ENCODE measurements at places on chromosomes 16 and 17.
A peak's percentile ranks its signal among the peaks of the same experiment; 100 is the strongest.

GRCh38 chr16:282491-282890, 473 bp upstream of the PDIA2 start:
- no peak for DNase-seq

DNA sequence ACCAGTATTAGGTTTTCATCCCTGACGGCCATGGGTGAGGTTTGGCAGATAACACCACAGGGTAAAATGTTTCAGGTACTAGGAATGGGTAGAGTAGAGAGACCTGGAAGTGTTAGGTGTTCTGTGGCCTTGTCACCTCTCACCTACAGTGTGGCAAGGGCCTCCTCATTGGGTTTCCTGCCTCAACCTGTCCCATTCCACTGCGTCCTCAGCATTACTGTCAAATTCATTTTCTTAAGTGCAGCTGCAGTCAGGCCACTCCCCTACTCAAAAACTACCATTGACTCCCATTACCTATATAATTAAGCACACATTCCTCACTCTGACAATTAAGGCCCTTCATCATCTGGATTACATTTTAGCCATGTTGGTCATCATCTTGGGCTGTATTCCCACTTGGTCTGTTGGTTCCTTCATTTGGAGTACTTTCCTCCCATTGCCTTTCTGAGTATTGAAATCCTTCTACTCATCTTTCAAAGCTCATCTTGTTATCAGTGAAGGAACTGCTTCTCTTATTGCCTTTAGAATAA, 64.5 kb downstream of the NUP88 start:
- no peak for DNase-seq

DNA sequence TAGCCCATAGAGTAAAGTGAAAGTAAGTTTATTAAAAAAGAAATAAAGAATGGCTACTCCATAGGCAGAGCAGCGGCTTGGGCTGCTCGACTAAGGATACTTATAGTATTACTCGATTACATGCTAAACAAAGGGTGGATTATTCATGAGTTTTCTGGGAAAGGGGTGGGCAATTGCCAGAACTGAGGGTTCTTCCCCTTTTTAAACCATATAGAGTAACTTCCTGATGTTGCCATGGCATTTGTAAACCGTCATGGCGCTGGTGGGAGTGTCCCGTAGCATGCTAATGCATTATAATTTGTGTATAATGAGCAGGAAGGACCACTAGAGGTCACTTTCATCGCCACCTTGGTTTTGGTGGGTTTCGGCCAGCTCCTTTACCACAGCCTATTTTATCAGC, 13.3 kb upstream of the GAS7 start:
- DNase-seq = no peak

- no peak for DNase-seq
Measured at GRCh38 chr17:65902831-65903522, 289.0 kb downstream of the CEP112 start.

GRCh38 chr16:18804540-18804939, 3.2 kb upstream of the ARL6IP1 start:
- DNase-seq = no peak

DNA sequence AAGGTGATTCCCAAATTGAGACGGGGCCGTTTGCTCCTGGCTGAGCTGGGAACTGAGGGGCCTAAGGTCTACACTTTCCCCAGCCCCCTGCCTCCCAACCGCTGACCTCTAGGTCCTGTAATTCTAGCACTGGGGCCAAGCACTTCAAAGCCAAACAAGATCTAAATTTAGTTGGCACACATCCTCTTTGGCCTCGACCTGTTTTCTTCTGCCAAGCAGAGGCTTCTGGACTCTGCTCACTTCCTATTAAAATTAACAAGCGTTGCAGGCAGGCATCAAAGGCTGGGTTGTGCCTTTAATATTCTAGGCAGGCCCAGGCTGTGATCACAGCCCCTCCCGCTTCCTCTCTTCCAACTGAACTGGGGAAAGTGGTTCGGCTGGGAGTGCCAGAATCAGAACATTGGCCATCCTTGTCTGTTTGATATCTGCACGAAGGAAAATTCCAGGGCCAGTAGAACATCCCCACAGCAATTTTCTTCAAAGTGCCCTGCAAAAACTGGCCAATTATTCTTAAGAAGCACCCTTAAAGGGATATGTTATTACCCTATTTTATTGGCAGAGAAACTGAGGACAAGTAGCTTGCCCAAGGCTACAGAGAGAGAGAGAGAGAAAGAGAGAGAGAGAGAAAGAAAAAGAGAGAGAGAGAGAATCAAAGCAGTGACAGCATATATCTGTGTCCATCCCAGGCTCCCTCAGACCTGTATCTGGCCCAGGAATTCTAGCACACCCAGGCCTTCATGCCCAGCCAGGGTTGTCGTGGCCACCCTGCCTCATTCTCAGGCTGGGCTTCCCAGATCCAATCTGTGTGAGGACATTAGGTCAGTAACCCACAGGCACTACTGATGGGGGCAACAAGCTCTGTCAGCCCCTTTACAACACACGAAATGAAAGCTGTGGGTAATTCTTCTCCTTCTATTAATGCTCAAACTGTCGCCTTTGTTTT, 12.8 kb upstream of the MT4 start:
- DNase-seq = peak; percentile 22

- no peak for DNase-seq
Measured at GRCh38 chr17:81067391-81067811, 32.5 kb downstream of the BAIAP2 start.

- DNase-seq = peak; percentile 90
Measured at GRCh38 chr16:89155184-89155679, 16.3 kb upstream of the CDH15 start.

DNA sequence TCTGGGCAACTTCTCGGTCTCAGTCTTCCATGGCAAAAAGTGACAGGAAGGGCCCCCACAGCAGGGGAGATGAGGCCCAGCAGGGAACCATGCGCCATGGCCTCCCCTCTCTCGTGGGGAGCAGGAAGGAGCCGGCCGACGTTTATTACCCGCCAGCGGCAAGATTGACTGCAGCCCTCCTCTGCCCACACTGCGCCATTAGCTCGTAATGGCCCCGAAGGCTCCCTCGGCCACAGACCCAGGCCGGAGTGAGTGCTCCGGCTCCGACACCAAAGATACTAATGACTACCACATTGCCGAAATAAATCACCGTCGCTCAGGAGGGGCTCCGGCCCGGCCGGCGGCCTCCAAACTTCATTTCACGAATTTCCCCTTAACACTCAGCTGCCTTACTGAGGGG, 226.9 kb downstream of the C16orf78 start:
- DNase-seq = no peak

DNA sequence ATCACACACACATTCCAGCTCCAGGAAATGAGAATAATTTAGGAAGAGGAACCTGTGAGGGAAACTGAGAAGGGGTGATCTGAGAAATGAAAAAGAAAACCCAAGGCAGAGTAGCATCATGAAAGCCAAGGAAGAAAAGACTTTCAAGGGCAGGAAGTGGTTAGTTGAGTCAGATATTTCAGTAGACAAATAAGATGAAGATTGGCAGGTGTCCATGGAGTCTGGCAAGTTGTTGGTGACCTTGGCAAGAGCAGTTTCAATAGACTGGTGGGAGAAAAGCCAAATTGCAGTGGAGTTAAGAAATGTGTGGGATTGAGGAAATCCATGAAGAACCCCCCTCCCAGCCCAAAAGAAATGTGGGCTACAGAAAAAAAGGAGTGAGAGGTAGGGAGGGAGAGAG, 10.7 kb downstream of the GNAO1 start:
- no peak for DNase-seq

- no peak for DNase-seq
Measured at GRCh38 chr17:14582996-14583395, 282.1 kb downstream of the HS3ST3B1 start.

- DNase-seq = no peak
Measured at GRCh38 chr17:60749050-60749449, 71.4 kb downstream of the BCAS3 start.

DNA sequence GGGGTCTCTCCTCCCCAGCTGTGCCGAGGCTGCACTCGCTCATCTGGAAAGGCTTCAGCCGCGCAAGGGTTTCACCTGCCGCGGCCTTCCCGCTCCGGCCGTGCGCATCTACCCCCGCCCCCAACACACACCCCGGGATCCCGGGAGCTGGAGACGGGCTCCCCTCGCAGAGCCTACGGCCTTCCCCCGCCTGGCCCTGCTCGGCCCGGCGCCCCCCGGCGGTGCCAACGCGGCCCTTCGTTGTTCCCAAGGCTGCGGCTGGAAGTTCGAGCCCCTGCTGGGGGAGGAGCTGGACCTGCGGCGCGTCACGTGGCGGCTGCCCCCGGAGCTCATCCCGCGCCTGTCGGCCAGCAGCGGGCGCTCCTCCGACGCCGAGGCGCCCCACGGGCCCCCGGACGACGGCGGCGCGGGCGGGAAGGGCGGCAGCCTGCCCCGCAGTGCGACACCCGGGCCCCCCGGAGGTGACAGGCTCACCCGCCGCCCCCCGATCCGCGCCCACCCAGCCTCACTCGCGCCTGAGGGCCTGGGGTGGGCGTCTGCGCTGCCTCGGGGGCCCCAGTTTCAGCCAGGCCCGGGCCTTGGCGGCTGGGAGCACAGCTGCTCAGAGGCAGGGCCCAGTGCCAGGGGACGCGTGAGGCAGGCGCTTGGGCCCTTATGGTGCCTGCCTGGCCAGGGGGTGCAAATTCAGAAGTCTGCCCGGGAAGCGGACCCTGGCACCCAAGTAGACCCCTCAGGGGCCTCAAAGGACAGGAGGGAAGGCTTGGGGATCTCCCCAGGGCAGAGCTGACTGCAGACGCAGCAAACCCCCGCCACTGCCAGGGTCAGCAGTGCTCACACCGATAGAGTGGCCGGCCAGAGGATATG, 11.2 kb downstream of the GALK1 start:
- peak; percentile 94 for DNase-seq

DNA sequence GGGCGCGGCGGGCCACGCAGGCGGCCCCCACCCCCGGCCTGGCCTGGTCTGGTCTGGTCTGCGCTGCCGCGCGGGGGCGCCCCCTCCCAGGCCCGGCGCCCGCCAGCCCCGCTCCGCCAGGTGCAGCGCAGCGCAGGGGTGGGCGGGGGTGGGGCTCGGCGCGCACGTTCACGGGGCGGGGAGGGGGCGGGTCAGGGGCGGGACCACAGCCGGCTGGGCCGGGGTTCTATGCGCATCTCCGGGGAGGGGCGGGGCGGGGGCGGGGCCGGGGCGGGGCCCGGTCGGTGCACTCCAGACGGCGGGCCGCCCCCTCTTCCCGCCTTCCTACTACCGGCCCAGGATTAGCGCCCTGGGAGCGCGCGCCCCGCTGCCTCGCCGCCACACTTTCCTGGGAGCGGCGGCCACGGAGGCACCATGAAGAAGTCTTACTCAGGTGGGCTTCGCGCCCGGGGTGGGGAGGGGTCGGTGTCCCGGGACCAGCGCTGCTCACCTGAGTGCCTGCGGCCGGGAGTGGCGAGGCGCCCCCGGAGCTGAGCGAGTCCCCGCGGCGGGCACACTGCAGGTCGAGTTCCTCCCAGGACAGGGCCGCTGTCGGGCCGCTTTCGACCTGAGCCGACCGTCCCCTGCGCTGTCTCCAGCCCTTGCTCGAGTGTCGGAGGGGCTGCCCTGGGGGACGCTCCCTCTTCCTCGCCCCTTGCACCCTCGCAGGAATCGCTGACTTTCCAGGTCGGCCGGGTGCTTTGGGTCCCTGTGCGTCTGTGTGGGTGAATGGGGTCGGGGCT, 140.5 kb downstream of the SEC14L1 start:
- peak; percentile 85 for DNase-seq

- DNase-seq = no peak
Measured at GRCh38 chr17:75344666-75345065, 55.4 kb upstream of the SLC25A19 start.

GRCh38 chr17:66542129-66542966, 239.9 kb downstream of the PRKCA start:
- DNase-seq = no peak

DNA sequence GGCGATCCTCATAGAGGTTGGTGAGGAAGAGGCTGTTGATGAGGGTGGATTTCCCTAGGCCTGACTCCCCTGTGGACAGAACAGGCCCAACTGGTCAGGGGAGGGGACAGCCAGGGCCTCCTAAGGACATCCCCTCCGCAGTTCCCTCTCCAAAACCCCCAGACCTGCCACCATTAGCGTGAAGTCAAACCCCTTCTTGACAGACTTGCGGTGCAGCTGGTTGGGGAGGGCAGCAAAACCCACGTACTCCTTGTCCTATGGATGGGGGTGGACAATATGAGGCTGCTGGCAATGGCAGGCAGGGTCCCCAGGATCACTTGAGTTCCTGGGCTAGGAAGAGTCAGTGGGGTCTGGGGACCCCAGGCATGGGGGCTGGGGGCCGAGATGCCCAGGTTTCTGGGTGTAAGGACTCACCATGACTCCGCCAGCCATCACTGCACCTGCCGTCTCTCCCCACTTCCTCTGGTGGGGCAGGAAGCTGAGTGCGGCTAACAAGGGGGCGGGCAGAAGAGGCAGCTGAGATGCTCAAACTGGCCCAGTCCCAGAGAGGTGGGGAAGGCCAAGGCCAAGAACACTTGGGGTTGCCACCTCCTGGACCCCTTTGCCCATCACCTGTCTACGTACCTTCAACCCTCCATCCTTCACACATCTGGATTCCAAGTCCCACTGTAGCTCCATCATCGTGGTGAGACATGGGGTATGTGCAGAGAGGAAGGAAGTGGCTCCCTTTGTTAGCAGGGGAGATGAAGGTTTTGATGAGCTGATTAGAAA, at the start of gene SEPTIN1:
SEPTIN1 (minus strand) TSS at position 451 of the 771 bp plus-strand sequence; CDS start at position 432, 19 bp downstream.
- DNase-seq = no peak

- no peak for DNase-seq
Measured at GRCh38 chr16:78768226-78768625, 668.8 kb downstream of the WWOX start.

DNA sequence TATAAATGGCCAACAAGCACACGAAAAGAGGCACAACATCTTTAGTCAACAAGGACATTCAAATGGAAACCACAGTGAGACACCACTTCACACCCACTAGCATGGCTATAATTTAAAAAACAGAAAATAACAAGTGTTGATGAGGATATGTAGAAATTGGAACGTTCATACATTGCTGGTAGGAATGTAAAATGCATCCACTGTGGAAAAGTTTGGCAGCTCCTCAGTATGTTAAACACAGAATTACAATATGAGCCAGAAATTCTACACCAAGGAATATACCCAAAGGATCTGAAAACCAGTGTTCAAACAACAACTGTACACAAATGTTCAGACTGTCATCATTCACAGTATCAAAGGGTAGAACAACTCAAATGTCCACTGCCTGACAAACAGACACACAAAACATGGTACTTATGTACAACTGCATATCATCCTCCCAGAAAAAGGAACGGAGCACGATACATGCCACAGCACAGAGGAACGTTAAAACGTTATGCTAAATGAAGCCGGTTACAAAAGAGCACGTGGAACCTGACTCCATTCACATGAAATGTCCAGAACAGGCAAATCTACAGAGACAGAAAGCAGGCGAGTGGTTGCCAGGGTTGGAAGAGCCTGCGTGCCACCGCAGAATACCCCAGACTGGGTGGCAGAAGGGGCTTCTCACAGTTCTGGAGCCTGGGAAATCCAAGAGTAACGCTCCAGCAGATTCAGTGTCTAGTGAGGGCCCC, 32.8 kb upstream of the METRNL start:
- DNase-seq = no peak
